ENCODE measurements at places on chromosomes 2 and 18. TPM values are rescaled to one million over a fixed set of nuclear protein-coding genes. Genes with fewer than 3 reads are reported as not detected.

GRCh38 chr2:238895891-238896600 lies 48.2 kb downstream of the TWIST2 start:
- DNase-seq = peak; percentile 31

DNA sequence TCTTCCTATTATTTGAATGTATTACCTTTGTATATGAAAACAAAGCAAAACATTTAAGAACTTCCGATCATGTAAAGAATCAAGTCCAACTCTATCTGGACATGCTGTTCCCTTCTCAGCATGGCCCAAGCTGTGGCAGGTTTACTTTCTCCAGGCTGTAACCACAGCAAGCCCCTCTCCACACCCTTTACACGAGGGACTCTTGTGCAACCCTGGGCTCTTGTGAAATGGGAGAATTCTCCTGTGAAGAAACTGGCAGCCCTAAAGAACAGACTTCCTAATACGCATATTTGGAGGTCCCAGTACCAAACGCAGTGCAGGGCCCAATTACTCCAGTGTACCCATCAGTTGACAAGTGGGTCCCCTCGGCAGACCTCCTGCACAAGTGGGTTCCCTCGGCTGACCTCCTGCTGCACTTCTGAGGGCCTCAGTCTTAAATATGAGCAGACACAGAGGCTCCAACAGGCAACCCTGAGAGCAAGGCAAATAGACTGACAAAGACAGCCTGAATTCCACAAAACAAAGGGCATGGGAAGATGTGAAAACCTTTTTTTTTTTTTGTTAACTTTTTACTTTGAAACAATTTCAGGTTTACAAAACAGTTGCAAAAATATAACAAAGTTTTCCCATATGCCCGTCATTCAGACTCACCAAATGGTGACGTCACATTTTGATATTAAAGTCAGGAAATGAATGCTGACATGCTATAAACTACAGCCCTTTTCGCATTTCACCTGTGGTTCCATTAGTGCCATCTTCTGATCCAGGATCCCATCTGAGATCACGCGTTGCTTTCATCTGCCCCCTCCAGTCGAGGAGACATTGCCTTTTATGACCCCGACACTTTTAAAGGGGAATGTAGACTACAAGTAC lies 78.2 kb downstream of the FBXO15 start:
- DNase-seq = no peak

GRCh38 chr18:75875559-75875958 lies 448.1 kb upstream of the SMIM21 start:
- peak; percentile 43 for DNase-seq

The SRD5A2 gene
- polyA plus RNA-seq = not detected

The CDCA7 gene
- polyA plus RNA-seq = 1.9 TPM
